ENCODE measurements at places on chromosomes 4 and X.
A peak's percentile ranks its signal among the peaks of the same experiment; 100 is the strongest.

- no peak for DNase-seq
- H3K27me3 ChIP-seq: peaks cover 7% of the 10 kb centered on the region
- H3K4me3 ChIP-seq: peak within 1 kb of the TSS; percentile 46
- no peaks in the 10 kb centered on the region for H3K36me3 ChIP-seq
- H3K4me1 ChIP-seq: peaks cover 58% of the 10 kb centered on the region
Measured at GRCh38 chrX:12866451-12867377, at the start of gene TLR7. TLR7 (plus strand) TSS chrX:12867072; CDS start chrX:12867579, 507 bp downstream.

GRCh38 chr4:74933562-74934015, 673 bp downstream of the PARM1 start:
- DNase-seq: no peak
- peaks cover 60% of the 10 kb centered on the region for H3K27me3 ChIP-seq
- H3K4me1 ChIP-seq: peaks cover 33% of the 10 kb centered on the region

DNA sequence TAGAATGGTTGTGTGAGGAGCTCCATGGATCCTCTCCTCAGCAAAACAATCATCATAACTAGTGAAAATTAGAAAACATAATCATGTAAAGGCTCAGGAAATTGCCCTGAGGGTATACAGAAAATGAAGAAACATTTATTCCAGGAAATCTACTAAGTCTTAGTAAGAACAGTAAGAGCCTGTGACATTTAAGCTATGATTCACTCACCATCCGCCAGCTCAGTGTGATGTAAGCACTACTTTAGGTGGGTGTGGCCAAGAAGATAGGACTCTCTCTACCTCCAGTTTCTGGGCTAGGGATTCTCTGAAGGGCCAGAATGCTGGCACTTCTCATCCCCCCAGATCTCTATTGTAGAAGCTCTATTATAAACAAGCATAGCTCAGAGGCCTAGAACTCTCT, 147.5 kb downstream of the DLG3 start:
- DNase-seq: no peak
- H3K4me1 ChIP-seq: no peaks in the 10 kb centered on the region
- no peak overlapping the region for H3K4me3 ChIP-seq

- H3K27me3 ChIP-seq: peaks cover 4% of the 10 kb centered on the region
- no peak for DNase-seq
- no peak overlapping the region for H3K4me3 ChIP-seq
- no peaks in the 10 kb centered on the region for H3K4me1 ChIP-seq
- no peak overlapping the region for H3K27ac ChIP-seq
Measured at GRCh38 chrX:9578083-9578779, 113.4 kb downstream of the TBL1X start.

- H3K4me3 ChIP-seq: no peak overlapping the region
- no peaks in the 10 kb centered on the region for H3K36me3 ChIP-seq
- no peaks in the 10 kb centered on the region for H3K27me3 ChIP-seq
- no peak overlapping the region for H3K27ac ChIP-seq
- H3K4me1 ChIP-seq: peaks cover 10% of the 10 kb centered on the region
- peak; percentile 14 for DNase-seq
Measured at GRCh38 chr4:40227284-40227683, 30.5 kb downstream of the RHOH start.

DNA sequence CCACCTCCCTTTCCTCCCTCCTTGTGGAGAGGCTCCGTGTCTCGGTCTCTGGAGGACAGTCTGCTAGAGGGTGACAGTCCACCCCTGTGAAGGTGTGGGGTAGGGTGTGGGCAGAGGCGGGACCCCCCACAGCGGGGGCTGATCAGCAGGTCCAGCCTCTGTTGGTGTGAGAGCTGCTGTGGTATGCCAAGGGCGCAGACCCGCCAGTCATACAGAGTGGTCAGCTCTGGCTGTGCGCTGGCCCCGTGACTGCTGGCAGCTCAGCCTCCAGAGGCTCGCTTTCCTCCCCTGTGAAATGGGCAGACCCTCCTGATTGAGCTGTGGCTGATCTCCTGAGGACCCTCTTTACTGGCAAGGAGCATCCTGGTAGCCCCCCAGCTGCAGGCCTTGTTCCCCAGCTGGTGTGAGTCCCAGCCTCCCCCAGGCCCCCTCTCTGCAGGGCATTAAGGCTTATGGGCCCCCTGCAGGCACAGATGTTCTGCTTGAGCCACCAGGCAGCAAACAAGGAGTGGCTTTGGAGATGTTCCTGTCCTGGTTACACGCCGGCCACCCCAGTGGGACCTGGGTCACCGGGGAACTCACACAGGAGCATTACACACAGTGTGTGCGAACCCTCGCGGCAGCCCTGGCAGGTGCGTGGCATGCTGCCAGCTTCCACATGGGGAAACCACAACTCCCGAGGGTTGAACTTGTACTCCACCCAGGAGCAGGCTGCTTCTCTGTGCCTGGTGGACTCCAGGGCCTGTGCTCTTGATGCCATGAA, 76.8 kb downstream of the PPP2R2C start:
- no peaks in the 10 kb centered on the region for H3K36me3 ChIP-seq
- no peak for DNase-seq
- no peak overlapping the region for H3K4me3 ChIP-seq
